ENCODE measurements at places on chromosomes 12 and 14. TPM values are rescaled to one million over a fixed set of nuclear protein-coding genes. Genes with fewer than 3 reads are reported as not detected.

- DNase-seq = no peak
Measured at GRCh38 chr14:73394317-73394716, 64.0 kb downstream of the NUMB start.

- DNase-seq = peak; percentile 86
Measured at GRCh38 chr14:49975276-49975675, 82.4 kb downstream of the ARF6 start.

GRCh38 chr12:66669541-66669940, 9.3 kb downstream of the GRIP1 start:
- DNase-seq = no peak

Gene ATP5MC2
- 311 TPM for total RNA-seq

DNA sequence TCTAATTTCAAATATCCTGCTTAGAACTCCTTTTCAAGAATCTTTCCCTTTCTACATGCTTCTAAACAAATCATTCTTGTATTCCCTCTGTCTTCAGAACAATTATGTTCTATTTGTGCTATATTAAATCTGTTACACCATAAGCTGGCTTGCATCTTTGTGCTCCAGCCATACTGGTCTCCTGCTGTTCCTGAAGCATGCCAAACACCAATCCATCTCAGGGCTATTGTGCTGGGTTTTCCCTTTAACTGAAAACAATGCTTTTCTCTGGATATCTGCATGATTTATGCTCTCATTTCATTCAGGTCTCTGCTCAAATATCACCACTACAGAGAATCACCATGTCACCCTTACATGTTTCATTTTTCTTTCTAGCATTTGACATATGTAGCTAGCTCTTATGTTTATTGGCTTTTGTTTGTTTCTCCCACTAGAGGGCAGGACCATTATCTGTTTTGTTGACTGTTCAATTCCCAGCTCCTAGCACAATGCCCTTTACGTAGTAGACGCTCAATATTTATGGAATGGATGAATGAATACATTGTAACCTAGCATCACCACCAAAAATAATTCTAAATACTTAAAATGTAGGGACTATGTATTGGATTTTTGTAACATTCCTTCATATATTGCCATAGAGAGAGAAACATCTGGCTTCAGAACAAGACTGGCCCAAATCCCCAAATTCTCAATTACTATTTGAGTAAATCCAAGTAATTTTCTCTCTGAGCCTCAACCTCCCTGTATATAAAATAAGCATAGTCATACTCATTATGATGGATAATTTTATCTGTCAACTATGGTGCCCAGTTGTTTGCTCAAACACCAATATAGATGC, 302.0 kb upstream of the SYT1 start:
- no peak for DNase-seq

GRCh38 chr12:98354520-98355035, 160.8 kb upstream of the TMPO start:
- no peak for DNase-seq

- DNase-seq = no peak
Measured at GRCh38 chr12:45423931-45424330, 208.0 kb downstream of the ANO6 start.

GRCh38 chr12:28872654-28873268, 276.3 kb upstream of the FAR2 start:
- peak; percentile 19 for DNase-seq

Gene MMP14
- total RNA-seq = 227 TPM

All from epithelial cell of proximal tubule (primary cell).